ENCODE measurements at places on chromosomes 1 and 21.

DNA sequence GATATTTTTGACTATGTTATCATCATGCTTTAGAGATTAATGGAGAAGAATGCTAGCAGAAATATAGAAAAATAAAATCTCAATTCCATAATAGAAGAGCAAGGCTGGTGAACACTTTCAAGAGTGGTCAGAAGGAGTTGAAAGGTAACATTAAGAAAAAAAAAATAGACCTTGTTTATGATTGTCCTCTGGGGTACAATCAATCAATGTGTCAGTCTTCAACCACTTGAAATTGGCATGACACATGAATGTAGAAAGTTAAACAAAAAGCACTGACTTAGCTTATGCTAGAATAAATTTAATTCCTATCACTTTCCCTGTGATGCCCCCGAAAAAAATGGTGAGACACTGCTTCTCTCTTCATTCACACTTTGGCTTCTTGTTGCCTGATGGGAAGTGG is 750.3 kb upstream of the ADGRL2 start:
- DNase-seq = no peak

GRCh38 chr1:220732137-220732536 is 16.0 kb upstream of the MTARC2 start:
- DNase-seq = no peak

GRCh38 chr1:107594536-107594935 is 370.4 kb downstream of the VAV3 start:
- no peak for DNase-seq

DNA sequence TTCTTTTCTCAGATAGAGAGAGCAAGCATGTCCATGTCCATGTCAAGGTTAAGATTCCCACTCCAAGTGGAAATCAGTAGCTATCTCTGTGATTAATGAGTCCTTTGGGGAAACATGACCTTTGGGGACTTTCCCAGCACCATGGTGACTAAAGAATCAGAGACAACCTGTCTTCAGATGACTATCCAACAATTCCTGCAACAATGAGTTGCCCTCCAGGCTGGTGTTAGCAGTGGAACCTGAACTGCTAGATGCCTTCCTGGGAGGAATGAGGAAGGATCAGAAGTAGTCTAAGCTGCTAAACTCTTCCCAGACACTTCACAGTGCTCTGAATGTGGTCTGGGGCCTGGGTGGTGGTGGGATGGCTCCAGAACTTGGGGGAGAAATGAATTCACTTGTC is 6.5 kb downstream of the S100A9 start:
- DNase-seq = no peak

DNA sequence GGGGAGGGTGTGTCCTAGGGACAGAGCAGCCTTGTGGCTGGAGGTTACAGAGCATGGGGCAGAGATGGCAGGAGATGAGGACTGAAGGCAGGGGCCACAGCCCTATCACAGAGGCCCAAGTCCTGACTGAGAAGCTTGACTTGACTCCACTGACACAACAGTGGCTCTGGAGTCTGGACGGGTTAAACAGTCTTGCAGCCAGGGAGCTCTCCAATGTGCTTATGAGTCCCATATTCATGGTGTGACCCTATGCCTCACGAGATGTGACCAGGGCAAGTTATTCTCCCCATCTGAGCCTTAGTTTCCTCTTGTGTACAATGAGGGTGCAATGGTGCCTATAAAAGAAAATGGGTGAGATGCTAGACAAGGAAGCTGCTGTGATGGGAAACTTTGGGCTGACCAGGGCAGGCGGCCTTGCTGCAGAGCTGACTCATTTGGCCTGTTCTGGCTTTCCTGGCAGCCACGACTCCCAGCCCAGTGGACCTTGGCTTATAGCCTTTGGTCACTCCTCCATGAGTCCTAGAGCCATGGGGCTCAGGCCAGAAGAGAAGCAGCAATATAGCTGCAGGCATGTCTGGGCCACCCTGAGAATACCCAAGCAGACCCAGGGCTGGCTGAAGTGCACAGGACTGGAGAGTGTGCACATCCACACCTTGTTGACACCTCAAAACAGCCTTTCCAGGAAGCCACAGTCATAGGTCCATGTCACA is 2.8 kb upstream of the TTC22 start:
- DNase-seq = no peak

GRCh38 chr1:75275631-75276030 is 141.4 kb downstream of the LHX8 start:
- no peak for DNase-seq

DNA sequence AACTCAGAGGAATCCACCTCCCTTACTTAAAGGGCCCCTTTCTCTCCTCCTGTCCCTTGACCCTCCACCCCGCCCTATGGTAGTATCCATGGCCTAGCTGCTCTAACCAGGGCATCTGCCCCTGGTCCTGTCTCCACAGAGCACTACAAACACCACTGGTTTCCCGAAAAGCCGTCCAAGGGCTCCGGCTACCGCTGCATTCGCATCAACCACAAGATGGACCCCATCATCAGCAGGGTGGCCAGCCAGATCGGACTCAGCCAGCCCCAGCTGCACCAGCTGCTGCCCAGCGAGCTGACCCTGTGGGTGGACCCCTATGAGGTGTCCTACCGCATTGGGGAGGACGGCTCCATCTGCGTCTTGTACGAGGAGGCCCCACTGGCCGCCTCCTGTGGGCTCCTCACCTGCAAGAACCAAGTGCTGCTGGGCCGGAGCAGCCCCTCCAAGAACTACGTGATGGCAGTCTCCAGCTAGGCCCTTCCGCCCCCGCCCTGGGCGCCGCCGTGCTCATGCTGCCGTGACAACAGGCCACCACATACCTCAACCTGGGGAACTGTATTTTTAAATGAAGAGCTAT is 1.7 kb downstream of the BTG2 start:
- no peak for DNase-seq

DNA sequence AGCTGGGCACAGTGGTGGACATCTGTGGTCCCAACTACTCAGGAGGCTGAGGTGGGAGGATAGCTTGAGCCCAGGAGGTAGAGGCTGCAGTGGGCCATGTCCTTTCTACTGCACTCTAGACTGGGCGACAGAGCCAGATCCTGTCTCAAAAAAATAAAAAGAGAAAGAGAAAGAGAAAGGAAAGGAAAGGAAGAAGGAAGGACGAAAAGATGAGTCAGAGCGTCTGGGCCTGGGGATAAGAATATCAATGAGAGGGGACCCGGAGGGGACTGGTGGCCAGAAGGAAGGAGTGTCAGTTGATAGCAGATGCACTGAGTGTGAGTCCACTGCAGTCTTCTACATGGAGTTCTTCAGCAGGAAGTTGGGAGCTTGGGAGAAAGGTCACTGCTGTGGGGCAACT is 75.6 kb downstream of the SYT6 start:
- no peak for DNase-seq

DNA sequence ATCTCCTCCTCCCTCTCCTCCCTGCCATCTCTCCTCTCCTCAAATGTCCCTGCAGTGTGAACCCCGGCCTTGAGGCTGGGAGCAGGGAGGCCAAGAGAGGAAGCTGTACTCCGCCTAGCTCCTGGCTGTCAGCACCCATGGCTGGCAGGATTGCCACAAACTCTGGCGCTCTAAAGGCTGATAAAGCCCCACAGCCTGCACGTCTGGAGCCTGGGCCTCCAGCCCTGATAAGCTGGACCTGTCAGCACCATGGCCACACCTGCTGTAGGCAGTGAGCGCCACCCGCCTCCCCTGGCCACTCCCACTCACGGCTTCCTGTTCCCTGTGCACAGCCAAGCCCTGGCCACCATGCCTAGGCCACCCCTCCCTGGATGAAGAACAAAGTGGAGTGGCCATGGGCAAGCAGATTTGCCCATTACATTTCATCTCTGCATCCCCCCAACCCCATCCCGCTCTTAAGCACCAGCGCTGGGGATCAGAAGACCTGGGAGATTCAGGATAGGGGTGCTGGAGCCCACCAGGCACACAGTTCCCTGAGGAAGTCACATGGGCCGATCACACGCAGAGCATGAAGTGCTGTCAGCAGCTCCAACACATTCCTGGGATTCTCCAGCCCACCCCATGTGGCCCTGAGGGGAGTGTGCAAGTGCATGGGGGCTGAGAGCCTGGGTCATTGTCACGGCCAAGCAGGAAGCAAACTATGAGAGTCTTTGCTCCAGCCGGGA is 24.2 kb upstream of the NPPB start:
- DNase-seq = no peak

GRCh38 chr1:215226757-215227156 is 144.2 kb downstream of the KCNK2 start:
- no peak for DNase-seq

DNA sequence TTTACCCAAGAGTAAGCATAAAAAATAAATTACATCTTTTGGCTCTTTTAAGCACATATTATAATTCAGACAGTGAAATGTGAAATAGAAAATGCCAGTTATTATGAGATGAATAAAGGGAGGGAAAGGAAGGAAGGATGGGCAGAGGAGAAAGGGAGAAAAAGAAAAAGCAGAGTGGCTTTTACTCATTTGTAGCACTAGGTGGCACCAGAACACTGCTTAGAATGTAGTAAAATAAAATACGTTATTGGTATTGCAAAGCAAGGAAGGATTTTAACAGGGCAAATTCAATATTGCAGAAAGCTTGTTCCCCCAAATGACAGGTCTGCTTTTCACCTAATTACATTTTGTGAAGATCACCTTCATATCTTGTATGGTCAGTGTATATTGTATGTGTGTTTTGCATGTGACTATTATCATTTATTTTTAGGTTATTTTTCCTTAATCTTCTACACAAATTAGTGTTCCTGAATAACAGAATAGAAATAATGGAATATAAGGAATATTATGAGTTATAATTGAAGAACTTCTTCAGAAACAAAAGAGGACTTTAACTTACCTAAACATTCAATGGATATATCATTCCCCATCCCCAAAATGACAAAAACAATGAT is 9.1 kb upstream of the PCNX2 start:
- no peak for DNase-seq

DNA sequence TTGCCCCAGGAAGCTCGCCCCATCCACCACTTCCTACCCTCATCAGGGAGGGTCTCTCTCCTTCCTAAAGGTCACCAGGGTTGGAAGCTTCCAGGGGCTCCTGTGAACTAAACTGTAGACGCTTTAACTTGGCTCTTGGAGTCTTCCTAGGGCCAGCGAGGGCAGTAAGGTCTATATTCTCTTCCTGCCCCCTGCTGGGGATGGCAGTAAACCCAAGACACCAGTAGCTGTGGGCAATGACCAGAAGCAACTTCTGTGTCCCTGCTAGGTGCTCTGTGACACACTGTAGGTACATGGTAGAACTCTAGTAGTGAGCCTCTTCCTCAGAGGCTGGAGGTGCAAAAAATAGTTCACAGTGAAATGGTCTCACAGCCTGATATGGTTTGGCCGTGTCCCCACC is 30.0 kb downstream of the KCND3 start:
- no peak for DNase-seq

DNA sequence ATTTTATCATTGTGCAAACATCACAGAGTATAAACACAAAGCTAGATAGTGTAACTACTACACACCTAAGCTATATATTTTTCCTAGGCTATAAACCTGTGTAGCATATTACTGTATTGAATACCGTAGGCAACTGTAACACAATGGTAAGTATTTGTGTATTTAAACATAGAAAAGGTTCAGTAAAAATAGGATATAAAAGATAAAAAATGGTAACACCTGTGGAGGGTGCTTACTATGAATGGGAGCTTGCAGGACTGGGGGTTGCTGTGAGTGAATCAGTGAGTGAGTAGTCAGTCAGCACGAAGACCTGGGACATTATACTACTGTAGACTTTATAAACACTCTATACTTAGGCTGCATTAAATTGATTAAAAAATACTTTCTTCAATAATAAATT is 4.1 kb downstream of the DTL start:
- DNase-seq = no peak

GRCh38 chr1:11498956-11499594 is 20.1 kb downstream of the DISP3 start:
- no peak for DNase-seq

- DNase-seq = no peak
Observed at GRCh38 chr1:246658567-246658966, 65.6 kb upstream of the SCCPDH start.

GRCh38 chr1:42742617-42743316 is 2.7 kb upstream of the CLDN19 start:
- no peak for DNase-seq

- no peak for DNase-seq
Observed at GRCh38 chr1:229024528-229025130, 246.3 kb upstream of the RAB4A start.

DNA sequence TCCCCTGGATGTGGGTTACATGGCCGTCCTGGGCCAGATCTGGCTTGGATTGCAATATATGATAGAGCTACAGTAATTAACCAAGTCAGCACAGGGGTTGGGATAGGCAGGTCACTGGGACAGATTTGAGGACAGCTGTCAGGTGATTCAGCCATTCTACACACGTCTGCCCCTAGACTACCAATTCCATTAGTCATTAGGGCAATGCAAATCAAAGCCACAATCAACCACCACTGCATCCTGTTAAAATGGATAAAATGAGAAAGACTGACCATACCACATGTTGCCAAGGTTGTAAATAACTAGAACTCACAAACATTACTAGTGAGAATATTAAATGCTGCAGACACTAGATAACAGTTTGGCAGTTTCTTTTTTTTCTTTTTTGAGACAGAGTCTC is 16.0 kb downstream of the C21orf58 start:
- DNase-seq = no peak

- DNase-seq = no peak
Observed at GRCh38 chr21:25513810-25514209, 93.5 kb downstream of the MRPL39 start.

- DNase-seq = no peak
Observed at GRCh38 chr1:197103300-197103699, 36.2 kb upstream of the F13B start.

Measured in stimulated activated CD8-positive, alpha-beta memory T cell treated with anti-CD3 and anti-CD28 coated beads, Interleukin-4, amount 100 ng/mL, for 4 hours (primary cell).